PC-3 (cell line): ENCODE measurements at places on chromosomes 3 and 15.
A peak's percentile ranks its signal among the peaks of the same experiment; 100 is the strongest.

DNA sequence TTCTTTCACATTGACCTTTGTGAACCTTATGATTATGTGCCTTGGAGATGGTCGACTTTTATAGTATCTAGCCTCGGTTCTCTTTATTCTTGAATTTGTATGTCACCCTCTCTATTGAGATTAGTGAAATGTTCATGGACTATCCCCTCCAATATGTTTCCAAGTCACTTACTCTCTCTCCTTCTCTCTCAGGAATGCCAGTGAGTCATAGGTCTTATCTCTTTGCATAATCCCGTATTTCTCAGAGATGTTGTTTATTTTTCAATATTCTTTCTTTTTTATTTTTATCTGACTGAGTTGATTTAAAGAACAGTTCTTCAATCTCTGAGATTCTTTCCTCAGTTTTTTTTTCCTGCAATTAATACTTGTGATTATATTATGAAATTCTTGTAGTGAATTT is 411.6 kb upstream of the CADM2 start:
- H3K36me3 ChIP-seq, result no peaks in the 10 kb centered on the region
- H3K27ac ChIP-seq, result no peak overlapping the region
- no peak overlapping the region for H3K4me3 ChIP-seq
- H3K27me3 ChIP-seq, result no peaks in the 10 kb centered on the region

GRCh38 chr15:68285259-68285980 is 7.9 kb downstream of the FEM1B start:
- H3K4me1 ChIP-seq, result peaks cover 12% of the 10 kb centered on the region; the same call in 1 of the 2 replicates
- DNase-seq, result no peak
- peaks cover 28% of the 10 kb centered on the region for H3K36me3 ChIP-seq
- H3K27ac ChIP-seq, result no peak overlapping the region
- no peaks in the 10 kb centered on the region for H3K27me3 ChIP-seq
- H3K4me3 ChIP-seq, result no peak overlapping the region

DNA sequence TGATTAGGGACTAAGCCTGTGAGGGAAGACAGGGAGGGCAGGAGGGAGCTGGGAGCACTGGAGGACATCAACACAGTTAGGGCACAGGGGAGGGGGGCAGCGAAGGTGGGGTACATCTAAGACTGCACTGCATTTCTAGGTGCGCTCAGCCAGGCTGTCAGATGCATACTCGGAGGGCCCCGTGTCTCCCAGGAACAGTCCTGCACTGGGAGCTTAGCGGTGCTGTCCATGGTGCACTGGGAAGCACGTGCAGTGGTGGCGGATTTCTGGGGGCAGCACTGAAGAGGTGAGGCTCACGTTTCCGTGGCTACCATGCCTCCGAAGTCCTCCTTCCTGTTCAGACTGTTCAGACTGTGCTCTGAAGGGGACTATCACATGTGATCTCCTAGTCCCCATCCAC is 54.4 kb downstream of the ROPN1B start:
- H3K36me3 ChIP-seq, result peaks cover 6% of the 10 kb centered on the region; the same call in 1 of the 2 replicates
- no peaks in the 10 kb centered on the region for H3K4me1 ChIP-seq

DNA sequence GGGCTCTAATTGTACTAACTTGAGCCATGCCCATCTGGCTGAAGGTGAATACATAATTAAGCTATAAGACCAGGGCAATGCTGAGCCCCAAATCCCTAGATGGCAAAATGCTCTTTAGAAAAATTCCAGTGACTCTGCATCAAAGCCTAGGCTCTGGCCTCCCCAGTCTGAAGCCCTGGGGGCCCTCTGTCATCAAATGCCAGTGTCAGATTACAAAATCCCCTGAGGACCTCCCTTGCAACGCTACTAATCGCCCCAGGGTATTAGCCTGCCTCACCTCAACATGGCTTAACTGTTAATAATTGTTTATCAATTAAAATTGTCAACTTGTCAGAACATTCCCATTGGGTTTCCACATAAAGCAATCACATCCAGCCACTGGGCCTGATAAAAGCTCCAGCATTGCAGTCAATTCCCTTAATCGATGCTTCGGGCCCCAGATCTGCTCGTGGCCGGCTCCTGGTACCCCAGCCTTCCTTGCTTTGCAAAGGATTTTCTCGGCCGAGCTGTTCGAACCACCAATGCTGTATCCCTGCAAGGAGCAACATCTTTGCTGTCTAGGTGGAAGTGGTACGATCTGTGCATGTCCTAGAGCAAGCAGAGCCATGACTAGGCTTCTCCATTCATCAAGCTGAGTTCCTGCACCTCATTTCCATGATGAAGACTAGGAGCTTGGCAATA is 151.7 kb downstream of the MEGF11 start:
- H3K27ac ChIP-seq, result no peak overlapping the region
- no peak overlapping the region for H3K4me3 ChIP-seq
- peaks cover 66% of the 10 kb centered on the region for H3K27me3 ChIP-seq
- no peaks in the 10 kb centered on the region for H3K4me1 ChIP-seq

- H3K36me3 ChIP-seq, result no peaks in the 10 kb centered on the region
- H3K27me3 ChIP-seq, result no peaks in the 10 kb centered on the region
- DNase-seq, result no peak
- no peaks in the 10 kb centered on the region for H3K4me1 ChIP-seq
These were observed 21.1 kb upstream of the SNRPN start for GRCh38 chr15:24933716-24934115.

DNA sequence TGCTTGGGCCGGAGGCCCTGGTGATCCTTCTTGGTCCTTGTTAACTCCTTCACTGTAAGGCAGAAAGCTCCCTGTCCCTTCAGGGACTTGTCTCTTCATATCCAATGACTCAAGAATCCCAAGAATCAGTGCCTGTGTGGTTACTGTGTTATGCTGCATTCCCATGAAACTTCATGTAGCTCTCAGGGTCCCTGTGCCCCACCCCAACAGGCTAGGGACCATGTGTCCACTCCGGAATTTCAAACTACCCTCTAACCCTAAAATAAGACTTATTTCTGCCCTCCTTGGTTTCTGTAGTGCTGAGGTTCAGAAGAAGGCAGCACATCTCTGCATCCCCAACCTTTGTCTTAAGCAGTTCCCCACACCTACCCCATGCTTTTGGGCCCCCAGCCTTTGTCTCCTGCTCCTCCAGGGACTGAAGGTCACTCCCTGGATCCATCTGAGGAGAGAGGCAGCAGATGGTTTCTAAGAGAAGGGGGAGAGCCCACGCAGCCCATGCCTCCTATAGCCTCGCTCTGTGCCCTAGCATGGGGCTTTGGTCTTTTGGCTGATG is 531 bp upstream of the MAP1A start:
- H3K27me3 ChIP-seq, result no peaks in the 10 kb centered on the region
- no peak for DNase-seq
- no peak overlapping the region for H3K4me3 ChIP-seq
- H3K4me1 ChIP-seq, result no peaks in the 10 kb centered on the region; the same call in 1 of the 2 replicates

- H3K36me3 ChIP-seq, result no peaks in the 10 kb centered on the region
- DNase-seq, result no peak
- no peak overlapping the region for H3K4me3 ChIP-seq
These were observed 16.5 kb upstream of the HEG1 start for GRCh38 chr3:125072301-125072700.

GRCh38 chr3:71893122-71893521 is 108.2 kb upstream of the PROK2 start:
- no peaks in the 10 kb centered on the region for H3K36me3 ChIP-seq
- no peak overlapping the region for H3K4me3 ChIP-seq
- peaks cover 58% of the 10 kb centered on the region for H3K27me3 ChIP-seq
- no peak for DNase-seq
- no peaks in the 10 kb centered on the region for H3K4me1 ChIP-seq

DNA sequence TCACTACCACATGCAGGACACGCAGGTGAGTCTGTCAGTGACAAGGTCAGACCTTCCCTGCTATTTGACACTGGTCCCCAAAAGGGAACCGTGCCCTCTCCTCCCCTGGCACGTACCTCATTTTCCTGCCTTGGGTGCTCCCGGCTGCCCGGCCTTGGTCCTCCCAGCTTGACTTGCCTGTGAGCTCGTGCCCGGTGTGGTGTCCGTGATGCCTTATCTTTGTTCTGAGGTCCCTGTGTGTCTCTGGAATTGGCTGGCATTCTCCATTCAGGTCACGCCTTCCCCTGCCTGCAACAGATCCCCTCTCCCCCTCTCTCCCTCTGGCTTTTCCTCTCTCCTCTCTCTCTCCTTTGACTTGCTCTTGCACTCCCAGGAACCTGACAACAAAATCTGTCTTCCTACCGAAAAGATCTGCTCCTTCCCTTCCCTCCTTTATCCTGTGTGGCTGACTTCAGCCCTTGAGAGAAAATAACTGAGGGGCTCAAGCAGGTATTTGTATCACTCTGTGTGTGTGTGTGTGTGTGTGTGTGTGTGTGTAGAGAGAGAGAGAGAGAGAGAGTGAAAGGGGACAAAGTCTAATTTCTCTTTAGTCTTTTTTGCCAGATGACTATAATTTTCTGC is at the start of gene MASP1:
Gene MASP1 (minus strand): TSS at position 226 of the 621 bp plus-strand sequence. CDS start 105 bp downstream, at position 121.
- DNase-seq, result no peak
- no peak within 1 kb of the TSS for H3K4me3 ChIP-seq
- H3K36me3 ChIP-seq, result no peaks in the 10 kb centered on the region
- H3K4me1 ChIP-seq, result no peaks in the 10 kb centered on the region; the same call in 1 of the 2 replicates
- peaks cover 31% of the 10 kb centered on the region; the same call in 1 of the 2 replicates for H3K27me3 ChIP-seq

DNA sequence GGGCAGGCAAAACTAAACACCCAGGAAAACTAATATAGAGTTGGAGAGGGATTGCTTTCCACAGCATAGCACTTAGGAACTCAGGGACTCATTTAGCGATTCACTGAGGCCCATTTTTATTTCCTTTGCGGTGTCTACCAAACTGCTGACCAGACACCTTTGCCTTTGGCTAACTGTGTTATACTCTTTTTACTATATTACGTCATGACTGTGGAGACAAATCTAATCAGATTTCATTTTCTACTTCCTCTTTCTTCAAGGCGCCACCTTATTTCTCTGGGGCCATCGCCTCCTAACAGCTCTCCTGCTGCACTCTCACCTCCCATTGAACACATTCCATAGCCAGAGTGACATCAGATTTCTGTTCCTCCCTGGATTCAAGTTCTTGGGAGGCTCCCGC is 215.7 kb upstream of the WNT5A start:
- no peak overlapping the region for H3K27ac ChIP-seq
- H3K36me3 ChIP-seq, result no peaks in the 10 kb centered on the region
- no peak for DNase-seq
- H3K27me3 ChIP-seq, result no peaks in the 10 kb centered on the region

DNA sequence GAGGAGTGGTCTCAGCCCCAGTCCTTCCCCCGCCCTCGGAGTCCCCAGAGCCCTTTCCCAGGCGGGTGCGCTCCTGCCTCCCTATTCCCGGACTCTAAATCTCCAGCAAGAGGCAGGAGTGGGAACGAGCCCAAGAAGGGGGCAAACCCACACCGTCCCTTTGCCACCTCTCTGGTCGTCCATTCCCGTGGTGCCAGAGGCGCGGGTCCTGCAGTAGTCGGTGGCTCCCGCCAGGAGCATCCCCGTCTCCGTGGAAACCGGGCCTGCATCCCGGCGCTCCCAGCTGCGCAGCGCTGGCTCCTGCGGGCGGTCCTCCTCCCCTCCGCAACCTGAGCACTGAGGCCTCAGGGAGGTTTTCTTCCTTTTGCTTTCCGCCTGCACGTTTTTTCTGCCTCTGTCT is 44.8 kb downstream of the LHFPL4 start:
- no peaks in the 10 kb centered on the region for H3K36me3 ChIP-seq
- DNase-seq, result no peak
- H3K27ac ChIP-seq, result no peak overlapping the region
- no peaks in the 10 kb centered on the region for H3K4me1 ChIP-seq

- no peak overlapping the region for H3K4me3 ChIP-seq
- no peaks in the 10 kb centered on the region for H3K36me3 ChIP-seq
- H3K4me1 ChIP-seq, result no peaks in the 10 kb centered on the region
- H3K27me3 ChIP-seq, result no peaks in the 10 kb centered on the region
- H3K27ac ChIP-seq, result no peak overlapping the region
- no peak for DNase-seq
These were observed 53.7 kb upstream of the INO80 start for GRCh38 chr15:41169781-41170180.

DNA sequence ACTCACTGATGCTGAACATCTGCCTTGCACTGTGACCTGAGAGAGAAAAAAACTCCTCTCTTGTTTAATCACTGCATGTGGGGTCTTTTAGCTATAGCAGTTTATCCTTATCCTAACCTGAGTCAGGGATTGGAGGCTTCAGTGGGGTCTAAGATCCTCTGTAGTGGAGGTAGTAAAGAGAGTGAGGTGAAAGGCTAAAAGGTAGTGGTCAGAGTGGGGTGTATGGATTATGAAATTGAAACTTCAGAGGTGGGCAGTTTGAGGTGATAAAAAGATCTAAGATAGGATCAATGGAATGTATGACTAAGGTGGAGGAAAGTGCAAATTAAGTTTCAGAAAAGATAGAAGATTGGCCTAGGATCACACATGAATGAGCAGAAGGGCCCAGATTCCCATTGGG is 36.5 kb downstream of the DET1 start:
- H3K4me3 ChIP-seq, result no peak overlapping the region
- H3K27me3 ChIP-seq, result no peaks in the 10 kb centered on the region
- no peaks in the 10 kb centered on the region for H3K36me3 ChIP-seq
- no peak overlapping the region for H3K27ac ChIP-seq
- peaks cover 6% of the 10 kb centered on the region; the same call in 1 of the 2 replicates for H3K4me1 ChIP-seq

DNA sequence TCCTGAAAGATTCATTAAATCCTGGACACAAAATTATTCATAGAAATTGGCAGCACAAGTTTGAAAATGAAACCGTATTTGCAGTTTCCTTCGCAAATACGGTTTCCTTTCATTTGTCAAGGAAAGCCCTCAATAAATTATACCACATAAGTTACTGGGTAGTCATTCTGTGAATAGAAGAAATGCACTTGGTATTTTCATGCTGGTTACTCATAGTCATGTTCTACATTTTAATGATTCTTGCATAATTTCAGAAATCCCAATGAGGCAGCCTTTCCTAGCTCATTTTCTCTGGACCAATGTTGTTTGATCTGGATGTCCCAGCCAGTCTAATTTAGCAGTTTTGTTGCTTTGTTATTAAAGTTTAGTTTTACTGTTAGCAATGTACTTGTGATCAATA is 43.2 kb downstream of the MINAR1 start:
- no peak overlapping the region for H3K27ac ChIP-seq
- H3K4me1 ChIP-seq, result no peaks in the 10 kb centered on the region

GRCh38 chr3:170203457-170203856 is 18.8 kb upstream of the PRKCI start:
- H3K4me3 ChIP-seq, result no peak overlapping the region
- no peaks in the 10 kb centered on the region for H3K27me3 ChIP-seq
- H3K36me3 ChIP-seq, result no peaks in the 10 kb centered on the region
- DNase-seq, result no peak
- H3K27ac ChIP-seq, result no peak overlapping the region
- no peaks in the 10 kb centered on the region for H3K4me1 ChIP-seq

GRCh38 chr3:48299746-48300712 is 33.4 kb downstream of the SPINK8 start:
- no peak overlapping the region for H3K27ac ChIP-seq
- peaks cover 17% of the 10 kb centered on the region for H3K4me1 ChIP-seq
- peak overlapping the region; percentile 97 for H3K4me3 ChIP-seq
